ENCODE measurements at places on chromosomes 2 and 18. TPM values are rescaled to one million over a fixed set of nuclear protein-coding genes. Genes with fewer than 3 reads are reported as not detected.

Gene C2orf80
- not detected for polyA plus RNA-seq

Gene EFR3B
- 0.62 TPM for polyA plus RNA-seq

DNA sequence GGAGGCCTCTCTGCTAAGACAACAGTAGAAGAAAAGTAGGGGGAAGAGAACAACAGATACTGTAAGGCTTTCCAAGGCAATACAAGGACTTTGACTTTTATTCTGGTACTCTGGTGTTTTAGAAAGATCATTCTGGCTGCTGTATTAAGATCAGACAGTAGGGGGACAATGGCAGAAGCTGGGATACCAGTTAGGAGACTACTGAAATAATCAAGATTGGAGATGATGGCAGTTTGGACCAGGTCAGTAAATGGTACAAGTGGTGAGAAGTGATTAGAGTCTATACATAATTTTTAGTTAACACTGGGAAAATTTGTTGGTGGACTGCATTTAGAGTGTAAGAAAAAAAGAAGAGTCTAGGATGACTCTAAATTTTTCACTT, 139.7 kb downstream of the ROCK1 start:
- no peaks in the 10 kb centered on the region for H3K27me3 ChIP-seq
- peaks cover 10% of the 10 kb centered on the region for H3K36me3 ChIP-seq
- no peaks in the 10 kb centered on the region for H3K4me1 ChIP-seq

GRCh38 chr2:96699021-96699420, 40.8 kb downstream of the LMAN2L start:
- DNase-seq: no peak
- H3K4me3 ChIP-seq: no peak overlapping the region
- no peaks in the 10 kb centered on the region for H3K4me1 ChIP-seq
- H3K27ac ChIP-seq: no peak overlapping the region

Gene HDHD2
- polyA plus RNA-seq: 16.8 TPM

Gene ATP6V1B1
- 6.4 TPM for polyA plus RNA-seq

Measured in heart right ventricle (tissue), 16 donors.